ENCODE measurements at places on chromosomes 13 and 19.
A peak's percentile ranks its signal among the peaks of the same experiment; 100 is the strongest.

GRCh38 chr13:109694972-109695371 lies 91.4 kb downstream of the IRS2 start:
- no peak for DNase-seq

DNA sequence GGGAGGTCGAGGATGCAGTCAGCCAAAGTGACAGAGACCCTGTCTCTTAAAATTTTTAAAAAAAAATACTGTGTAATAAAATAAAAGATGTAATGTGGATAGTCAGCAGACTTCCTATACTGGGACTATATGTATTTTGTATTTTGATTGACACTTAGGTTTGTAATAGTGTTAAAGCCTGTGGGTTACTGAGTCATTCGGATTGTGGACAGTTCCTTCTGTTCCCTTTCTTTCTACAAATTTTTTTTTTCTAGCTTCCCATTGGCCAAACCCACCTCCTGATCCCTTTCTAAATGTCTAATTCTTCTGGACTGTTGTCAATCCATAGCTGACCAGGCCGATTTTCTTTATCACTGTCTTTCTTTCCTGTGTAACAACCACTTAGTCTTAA lies 108.0 kb downstream of the DNAJC3 start:
- DNase-seq = no peak

- no peak for DNase-seq
Measured at GRCh38 chr13:51619614-51620013, 35.4 kb downstream of the WDFY2 start.

DNA sequence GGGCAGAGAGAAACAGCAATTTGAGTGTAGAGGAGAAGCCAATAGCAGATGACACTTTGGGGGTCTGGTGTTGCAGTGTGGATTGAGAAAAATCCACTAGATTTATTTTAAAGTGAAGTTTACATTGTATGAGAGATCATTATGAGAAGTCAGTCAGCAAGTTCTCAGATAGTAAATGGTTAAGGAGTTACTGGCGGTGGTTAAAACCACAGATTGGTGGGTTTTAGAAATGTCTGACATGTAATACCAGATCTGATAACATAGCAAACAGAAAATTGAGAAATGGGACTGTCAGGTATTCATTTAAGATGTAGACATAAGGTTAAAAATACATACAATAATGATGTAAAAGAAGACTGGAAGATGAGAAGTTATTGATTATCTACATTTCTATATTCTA lies 7.2 kb downstream of the ABHD13 start:
- DNase-seq = no peak

GRCh38 chr19:47802521-47803043 lies 1.8 kb downstream of the TPRX1 start:
- DNase-seq = no peak

GRCh38 chr19:14408491-14409145 lies 10.5 kb downstream of the DDX39A start:
- no peak for DNase-seq

DNA sequence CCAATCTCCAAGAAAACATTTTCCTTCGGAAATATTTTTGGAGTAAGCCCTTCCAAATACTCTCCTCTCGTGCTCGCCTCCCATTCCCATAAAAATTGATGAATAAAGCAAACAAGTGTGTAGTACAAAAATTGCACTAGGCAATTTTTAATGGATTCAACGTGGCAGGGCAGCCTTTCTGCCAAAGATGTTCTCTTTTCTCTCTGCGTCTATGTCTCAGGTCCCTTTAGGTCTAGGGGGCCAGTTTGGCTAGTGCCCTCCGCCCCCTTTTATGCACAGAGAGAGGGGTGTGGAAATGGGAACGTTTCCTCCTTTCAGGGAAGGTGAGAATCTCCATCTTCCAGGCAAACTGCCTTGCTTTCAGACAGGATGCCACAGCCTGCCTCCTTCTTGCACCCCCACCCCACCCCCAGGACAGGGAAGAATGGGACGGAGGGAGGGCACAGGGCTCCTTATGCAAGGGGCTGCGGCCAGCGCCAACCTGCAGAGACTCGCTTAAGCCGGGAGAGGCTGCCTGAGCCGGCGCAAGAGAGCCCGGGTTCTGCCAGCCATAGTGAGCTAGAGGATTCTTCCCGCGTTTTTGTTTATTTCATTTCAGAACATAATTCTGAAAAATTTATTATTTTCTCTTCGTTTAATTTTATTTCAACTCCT lies 2.7 kb upstream of the ZIC2 start:
- DNase-seq = no peak

- no peak for DNase-seq
Measured at GRCh38 chr13:21047591-21048282, 13.6 kb downstream of the LATS2 start.

DNA sequence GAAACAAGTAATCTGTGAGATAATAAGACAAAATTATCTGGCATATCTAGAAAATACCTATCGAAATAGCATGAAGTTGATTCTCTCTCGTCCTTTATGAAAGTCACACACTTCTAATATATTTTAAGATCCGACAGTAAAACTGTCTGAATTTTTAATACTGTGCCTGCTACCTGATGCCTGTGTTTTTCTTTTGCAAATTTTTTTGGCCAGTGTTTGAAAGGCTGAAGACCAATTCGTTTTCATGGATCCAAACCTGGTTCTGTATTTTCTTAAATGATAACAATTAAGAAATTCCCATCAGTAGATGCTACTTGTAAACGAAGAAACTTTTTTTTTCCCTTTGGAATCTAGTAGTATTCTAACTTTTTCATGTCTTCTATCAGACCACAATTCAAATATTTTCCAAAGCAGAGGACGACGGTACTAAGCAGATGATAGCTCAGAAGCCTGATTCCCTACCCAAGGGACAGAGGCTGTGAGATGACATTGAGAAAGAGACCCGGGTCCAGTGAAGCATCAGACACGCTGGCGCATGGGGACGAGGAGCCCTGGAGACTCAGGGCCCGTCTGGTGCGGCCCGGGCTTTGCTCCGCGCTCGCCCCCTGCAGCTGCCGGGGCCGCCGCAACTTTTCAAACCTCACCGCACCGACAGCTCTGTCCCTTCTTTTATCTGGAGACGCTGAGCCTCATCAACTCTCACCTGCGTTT lies 49.5 kb upstream of the PABPC3 start:
- no peak for DNase-seq

DNA sequence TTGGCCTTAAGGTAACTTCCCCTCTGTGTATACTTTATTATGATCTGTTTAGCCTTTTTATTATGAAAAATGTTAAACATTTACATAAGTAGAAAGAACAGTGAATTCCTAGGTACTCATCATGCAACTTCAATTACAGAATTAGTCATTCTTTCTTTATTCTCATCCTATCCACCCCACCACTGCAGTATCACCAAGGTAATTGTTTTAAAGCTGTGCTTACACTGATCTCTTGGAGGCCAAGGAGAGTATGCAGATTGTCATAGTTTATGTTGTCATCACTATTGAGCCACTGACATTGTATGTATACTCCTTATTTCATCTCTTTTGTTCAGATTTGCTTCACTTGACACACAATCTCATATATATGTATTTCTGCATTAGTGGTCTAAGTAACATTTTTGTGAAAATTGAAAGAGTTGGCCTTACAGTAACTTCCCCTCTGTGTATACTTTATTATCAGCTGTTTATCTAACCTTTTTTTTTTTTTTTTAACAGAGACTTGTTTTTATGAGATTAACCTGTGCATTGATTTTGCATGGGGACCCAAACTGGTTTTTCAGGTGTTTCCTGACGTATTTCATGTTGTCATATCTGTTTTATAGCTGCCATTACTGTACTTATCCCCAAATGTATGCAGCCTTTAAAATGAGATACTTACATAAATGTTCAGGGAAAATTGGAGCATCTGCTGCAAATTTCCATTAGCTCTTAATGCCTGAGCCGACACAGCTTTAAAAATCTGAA lies 4.5 kb downstream of the ZNF507 start:
- no peak for DNase-seq

- no peak for DNase-seq
Measured at GRCh38 chr13:98232456-98232855, 55.4 kb upstream of the RNF113B start.

GRCh38 chr13:96093296-96094006 lies 3.5 kb downstream of the HS6ST3 start:
- no peak for DNase-seq

DNA sequence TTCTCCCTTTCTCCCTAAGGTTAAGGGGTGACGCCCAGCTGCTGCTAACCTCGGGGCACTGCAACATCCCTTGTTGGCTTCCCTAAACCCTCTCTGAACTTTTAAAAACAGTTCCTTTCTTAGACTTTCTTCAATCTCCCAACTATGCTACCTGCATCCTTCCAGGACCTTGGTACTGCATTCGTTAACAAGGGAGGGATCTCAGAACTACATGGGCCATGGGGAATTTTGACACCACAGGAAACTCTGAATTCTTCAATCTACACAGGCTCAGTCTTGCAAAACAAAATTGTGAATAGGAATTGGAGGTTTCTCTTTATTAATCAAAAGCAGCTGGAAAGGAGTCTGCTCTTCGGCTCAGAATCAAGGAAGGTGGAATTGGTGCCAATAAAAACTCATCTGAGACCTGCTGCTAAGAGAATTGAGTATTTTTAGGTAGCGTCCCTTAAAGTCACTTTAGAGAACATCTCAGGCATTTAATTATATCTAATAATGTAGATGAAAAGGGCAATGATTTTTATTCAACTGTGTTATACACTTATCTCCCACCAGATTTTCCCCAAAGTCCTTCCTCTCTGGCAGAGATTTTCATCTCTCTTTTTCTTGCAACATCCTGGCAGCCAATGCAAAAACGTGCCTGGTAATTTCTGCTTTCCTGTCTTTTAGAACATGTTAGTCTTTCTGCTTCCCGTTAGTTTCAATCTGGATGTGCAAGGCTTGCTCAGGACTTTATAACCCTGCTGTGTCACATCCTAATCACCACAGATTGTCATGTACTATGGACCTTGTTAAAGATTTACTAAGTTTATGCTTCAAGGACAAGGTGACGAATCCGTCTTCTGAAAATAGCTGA lies 69.1 kb upstream of the SLC15A1 start:
- DNase-seq = no peak

DNA sequence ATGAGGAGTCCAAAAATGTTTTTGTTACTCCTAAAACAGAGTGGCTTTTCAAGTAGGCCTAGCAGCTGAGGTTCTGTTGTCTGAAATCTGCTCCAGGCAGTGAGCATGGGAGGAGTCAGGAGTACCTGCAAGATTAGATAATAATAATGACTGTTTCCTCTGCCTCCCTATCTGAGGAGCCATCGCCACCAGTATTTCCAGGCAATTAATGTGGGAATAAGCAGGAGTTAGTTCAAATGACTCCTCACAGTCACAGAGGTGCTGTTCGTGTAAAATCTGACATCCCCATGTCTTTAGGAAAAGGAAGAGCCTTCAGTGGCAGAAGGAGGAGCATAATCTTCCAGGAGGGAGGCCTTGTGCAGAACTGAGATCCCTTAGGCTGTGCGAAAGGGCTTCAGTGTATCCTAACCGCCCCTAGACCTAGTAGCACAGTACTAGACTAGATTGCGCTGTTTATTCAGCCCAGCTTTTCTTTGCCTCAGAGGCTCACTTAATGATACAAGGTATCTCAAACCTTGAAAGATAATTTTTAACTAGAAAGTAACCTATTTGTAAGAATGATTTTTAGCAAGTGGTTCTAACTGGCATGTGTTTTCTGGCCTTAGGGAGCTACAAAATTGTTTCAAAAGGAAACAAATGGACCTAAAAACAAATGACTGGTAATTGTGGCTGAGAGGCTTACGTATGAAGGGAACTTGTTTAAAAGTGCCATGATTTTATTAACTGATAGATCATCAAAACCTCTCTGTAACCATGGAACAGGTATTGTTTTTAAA lies 49.0 kb downstream of the FREM2 start:
- no peak for DNase-seq

GRCh38 chr13:92941167-92941566 lies 285.4 kb upstream of the GPC6 start:
- no peak for DNase-seq

DNA sequence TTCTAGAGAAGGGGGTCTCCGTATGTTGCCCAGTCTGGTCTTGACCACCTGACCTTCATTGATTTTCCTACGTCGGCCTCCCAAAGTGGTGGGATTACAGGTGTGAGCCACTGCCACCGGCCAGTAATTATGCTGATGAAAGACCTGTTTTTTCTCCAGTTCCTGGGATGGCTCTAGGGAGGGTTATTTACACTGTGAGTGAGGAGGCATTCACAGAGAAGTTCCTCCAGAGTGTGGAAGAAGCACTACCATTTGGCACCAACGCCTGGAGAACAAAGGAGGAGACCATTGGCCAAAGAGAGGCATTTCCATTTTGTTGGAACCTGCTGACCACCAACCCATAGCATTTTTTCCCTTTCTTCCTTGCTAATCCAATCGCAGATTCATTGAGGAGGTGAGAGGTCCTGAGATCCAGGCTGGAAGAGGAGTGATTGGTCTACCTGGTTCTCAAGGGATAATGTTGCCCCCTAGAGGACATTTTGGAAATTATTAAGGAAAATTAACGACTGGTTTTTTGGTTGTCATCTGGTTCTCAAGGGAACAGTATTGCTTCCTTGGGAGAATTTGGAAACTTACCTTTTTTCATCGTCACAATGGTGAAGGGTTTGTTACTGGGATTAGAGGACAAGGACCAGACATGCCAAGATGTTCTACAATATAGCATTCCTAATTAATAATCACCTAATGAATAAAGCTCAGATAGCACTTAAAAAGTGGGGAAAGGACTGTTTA lies 5.5 kb upstream of the SAE1 start:
- peak; percentile 19 for DNase-seq

GRCh38 chr13:114118511-114119123 lies 13.8 kb downstream of the RASA3 start:
- no peak for DNase-seq

DNA sequence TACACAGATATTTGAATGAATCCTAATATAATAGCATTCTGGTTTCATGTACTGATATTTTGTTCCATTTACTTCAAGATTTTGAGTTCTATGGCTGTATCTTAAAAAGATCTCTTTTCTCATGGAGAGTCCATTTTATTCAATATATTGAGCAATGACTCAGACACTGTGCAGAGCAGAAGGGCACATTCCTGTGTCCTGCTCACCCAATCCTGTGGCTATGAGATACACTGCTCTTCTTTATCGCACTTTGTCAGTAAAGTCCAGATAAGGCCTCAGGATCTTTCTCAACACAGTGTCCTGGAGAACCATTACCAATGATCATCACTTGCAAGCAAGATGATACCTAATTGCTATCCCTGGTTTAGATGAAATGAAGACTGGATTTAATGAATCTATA lies 155.0 kb downstream of the CYSLTR2 start:
- no peak for DNase-seq

GRCh38 chr13:23673354-23673753 lies 103.1 kb downstream of the TNFRSF19 start:
- no peak for DNase-seq

DNA sequence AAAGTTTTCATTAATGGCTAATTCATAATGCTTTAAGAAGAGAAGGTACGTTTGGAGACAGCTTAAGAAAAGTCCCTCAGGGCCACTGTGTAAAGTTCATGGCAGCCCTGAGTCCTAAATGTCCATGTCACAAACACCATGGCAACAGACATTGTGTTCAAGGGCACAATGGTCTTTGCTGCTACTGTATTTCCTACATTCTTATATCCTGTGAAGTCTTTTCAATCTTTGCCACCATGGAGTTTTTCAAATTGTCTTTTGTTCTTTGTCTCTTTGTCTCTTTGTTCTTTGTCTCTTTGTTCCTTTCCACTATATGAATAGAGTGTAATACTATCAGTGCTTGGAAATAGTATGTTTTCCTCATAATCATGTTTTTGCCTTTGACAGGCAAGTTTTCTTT lies 178.8 kb downstream of the VWA8 start:
- DNase-seq = no peak
